ENCODE measurements at places on chromosomes 13 and 19.

DNA sequence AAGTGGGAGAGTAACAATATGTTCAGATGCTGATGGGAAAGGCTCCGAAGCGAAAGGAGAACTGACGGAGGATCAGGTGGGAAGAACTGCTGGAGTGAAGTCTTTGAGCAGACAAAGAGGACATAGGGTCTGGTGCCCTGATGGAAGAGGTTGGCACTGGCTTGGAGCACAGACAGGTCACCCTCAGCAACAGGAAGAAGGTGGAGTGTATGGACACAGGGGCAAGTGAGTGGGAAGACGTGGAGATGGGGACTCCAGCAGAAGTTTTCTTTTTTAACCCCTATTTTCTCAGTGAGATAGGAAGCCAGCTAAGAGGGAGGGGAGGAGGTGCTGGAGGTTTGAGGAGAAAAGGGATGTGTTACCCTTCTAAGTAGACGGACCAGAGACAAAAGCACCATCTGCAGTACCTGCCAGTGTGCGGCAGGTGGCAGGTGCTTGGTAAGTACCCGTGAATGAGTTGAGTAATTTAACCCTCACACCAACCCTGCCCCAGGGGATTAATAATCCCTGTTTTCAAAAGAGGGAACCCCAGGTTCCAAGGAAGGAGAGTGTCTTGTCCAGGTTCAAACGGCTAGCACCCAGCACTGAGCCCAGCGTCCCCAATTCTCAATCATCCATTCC lies 11.2 kb downstream of the HAS1 start:
- no peak for DNase-seq

DNA sequence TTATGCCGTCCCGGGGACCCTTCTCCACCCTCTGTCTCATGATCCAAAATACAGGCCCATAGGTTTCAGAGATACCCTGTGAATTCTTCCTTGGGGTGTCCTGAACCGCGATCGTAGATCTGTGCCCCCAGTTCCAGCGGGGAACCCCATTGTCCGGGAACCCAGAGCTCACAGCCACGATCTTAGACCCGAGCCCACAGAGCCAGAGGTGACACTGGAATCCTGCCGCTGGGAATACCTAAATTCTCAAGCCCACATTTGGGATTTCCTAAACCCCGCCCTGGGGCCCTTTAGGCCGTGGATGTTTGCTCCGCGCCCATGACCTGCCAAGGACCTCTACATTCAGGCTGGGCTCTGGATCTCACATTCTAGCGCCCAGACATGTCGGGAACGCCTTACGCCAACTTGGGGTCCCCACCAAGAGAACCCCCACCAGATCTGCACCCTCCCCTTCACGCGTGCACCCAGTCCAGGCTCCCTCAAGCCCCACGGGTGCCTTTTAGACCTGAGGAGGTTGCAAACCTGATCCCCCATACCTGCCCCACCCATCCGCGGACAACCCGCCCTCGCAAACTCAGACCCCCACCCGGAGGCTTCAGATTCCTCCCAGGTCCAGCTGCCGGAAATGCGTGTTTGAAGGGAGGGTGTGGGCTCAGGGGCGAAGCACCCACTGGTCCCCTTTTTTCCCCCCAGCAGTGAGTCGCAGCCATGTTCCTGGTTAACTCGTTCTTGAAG lies 605 bp downstream of the CAPNS1 start:
- DNase-seq: peak; percentile 74

DNA sequence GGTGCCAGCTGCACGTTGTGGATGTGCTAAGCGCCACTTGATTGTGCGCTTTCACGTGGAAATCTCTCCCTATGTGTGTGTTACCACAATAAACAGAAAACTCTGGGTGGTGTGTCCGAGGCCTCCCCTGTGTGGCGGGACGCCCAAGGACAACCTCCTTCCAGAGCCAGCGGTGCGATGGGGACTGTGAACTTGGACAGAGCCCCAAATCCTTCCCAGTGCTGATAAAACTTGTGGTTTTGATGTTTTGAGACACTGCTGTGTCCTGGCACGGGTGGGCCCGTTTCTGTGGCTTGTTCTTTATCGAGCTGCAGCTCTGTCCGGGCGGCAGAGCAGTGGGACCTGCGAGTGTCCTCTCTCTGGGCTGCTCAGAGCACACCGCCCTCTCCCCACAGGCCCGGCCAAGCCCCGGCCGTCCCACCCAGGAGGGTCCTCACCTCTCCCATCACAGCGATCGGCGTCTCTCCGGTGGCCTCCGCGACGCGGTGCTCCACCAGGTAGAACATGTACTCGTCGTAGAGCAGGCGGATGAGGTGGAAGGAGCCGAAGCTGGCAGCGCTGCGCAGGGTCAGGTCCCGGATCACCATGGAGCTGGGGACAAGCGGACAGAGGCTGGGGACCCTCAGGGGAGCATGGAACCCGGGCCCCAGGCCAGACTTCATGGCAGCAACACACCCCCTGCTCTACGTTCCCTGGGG lies 18.8 kb upstream of the RANBP3 start:
- DNase-seq: no peak

DNA sequence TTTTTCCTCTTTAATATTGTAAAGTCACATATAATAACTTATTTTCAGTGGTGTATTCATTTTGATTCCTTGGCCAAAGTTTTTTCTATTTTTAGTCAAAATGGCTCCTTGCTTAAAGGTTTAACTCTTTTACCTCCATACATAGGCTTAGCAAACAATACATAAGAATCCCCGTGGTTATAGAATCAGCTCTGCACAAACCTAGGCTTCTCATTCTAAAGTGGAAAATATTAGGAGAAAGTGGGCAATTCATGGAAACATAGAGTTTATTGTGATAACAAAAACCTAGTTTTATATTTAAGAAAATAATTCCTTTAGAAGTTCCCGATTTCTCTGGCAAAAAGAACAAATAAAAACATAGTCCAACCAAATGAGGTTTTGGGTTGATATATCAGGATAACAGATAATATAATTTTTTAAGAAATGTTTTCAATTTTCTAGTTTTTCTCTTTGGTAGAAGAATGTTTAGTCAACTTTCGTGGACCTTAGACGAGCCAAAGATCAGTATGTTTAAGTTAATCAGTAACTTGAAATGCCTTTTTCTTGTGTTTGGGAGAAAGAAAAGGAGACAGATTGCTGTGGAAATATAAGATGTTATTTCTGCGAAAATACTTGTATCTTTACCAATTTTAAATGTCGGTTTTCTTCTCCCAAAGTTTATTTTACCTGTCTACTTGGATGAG lies 93.4 kb upstream of the KLF12 start:
- no peak for DNase-seq

Data from NCI-H2081 (cell line).